Thyroid gland (tissue), 4 donors: ENCODE measurements at places on chromosomes 7 and 10. TPM values are rescaled to one million over a fixed set of nuclear protein-coding genes. Genes with fewer than 3 reads are reported as not detected.

SPDYE5 gene
- 0.45 TPM for total RNA-seq

ETV1 gene
- total RNA-seq: 8.9 TPM

DNA sequence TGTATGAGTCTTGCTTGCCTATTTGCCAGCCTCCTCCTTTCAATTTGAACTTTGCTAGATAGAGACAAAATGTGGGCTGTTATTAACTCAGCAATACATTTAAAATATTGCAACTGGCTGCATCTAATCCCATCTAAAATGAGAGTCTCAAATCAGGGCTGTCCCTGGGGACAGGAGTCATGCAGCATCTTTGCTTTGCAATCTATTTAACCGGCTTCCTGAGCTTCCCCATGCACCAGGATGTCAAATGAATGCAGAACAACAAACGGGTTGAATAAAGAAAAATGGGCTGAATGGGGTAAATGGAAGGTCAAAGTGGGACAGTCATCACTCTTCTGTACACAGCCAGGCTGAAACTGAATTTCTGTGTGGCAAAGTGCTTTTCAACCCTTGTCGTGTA lies 89.2 kb downstream of the AOAH start:
- no peaks in the 10 kb centered on the region for H3K36me3 ChIP-seq
- H3K4me1 ChIP-seq: no peaks in the 10 kb centered on the region
- no peak for DNase-seq
- no peak overlapping the region for H3K4me3 ChIP-seq

- no peak for DNase-seq
- no peak overlapping the region for H3K4me3 ChIP-seq
- H3K27me3 ChIP-seq: no peaks in the 10 kb centered on the region
- no peak overlapping the region for H3K27ac ChIP-seq
- peaks cover 22% of the 10 kb centered on the region for H3K4me1 ChIP-seq
Measured at GRCh38 chr7:129911790-129912189, 41.0 kb downstream of the UBE2H start.

ANKRD1 gene
- 0.94 TPM for total RNA-seq

MEST gene
- total RNA-seq: 27.3 TPM

DNA sequence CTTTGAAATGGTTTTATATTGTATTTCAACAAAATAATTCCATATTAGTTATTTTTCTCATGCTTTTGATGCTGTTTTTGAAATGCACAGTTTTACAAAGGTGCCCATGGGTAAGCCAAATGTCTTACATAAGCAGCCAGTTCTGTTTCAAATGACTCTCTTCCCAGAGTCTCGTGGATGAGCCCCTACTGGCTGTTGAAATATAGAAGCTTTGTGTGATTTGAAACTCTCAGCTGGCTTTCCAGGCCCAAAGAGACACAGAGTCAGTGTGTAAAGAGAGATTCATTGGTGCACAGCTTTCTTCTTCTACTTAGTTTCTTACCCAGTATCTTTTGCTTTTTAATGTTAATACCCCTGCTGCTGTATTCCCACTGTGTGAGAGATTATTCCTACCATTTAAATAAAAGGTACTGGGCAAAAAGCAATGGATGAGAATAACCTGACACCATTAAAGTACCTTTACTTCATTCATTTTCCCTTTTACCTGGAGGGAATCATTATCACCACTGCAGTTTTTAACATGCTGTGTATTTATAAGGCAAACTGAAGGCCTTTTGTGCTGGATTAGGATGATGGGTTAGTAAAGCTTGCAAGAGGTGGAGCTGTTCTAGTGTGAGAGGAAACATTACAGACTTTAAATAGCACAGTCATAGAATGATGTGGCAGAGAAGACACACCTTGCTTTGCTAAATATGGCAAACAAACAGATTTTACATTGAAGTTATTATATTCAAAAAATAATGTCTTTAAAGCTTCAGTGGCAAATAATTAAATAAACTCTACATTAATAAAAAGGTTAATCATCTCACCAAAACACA lies 415.1 kb downstream of the THSD7A start:
- H3K4me1 ChIP-seq: no peaks in the 10 kb centered on the region
- no peak overlapping the region for H3K4me3 ChIP-seq
- DNase-seq: no peak
- H3K27ac ChIP-seq: no peak overlapping the region
- H3K36me3 ChIP-seq: no peaks in the 10 kb centered on the region
- no peaks in the 10 kb centered on the region for H3K27me3 ChIP-seq

EBF3 gene
- total RNA-seq: 12.5 TPM

GDF10 gene
- total RNA-seq: 5.5 TPM
